ENCODE measurements at places on chromosomes 5 and 9.

- no peak for DNase-seq
These were observed 13.5 kb upstream of the NUP214 start for GRCh38 chr9:131111854-131112311.

DNA sequence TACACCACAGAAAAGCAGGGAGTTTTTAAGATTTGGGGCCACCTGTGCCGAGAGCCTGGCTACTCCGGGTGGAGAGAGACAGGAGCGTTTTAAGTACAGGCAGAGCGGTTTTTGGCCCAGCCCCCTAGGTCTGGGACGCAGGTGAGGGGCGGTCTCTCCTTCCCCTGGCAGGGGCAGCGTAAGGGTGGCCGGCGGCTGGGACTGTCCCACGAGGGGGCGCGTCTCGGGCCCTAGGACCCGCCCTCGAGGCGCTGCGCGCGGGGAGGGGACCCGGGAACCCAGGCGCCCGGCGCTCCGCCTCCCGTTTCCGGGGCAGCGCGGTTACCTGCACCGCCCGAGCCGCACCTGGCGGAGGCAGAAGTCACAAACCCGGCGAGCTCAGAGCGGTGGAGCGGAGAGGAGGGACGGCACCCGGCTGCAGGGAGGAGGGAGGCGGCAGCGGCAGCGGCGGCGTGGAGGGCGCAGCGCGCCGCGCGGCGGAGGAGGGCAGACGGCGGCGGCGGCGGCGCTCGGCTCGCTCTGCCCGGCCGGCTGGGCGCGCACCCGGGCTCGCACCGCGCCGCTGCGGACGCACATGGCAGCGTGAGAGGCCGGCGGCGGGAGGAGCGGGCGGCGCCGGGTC lies at the start of gene WWC1:
Gene WWC1 (plus strand): TSS at position 304 of the 622 bp plus-strand sequence. CDS start 508 bp downstream, outside the sequence.
- DNase-seq = peak; percentile 26

GRCh38 chr5:139588962-139589361 lies 27.8 kb downstream of the UBE2D2 start:
- no peak for DNase-seq

DNA sequence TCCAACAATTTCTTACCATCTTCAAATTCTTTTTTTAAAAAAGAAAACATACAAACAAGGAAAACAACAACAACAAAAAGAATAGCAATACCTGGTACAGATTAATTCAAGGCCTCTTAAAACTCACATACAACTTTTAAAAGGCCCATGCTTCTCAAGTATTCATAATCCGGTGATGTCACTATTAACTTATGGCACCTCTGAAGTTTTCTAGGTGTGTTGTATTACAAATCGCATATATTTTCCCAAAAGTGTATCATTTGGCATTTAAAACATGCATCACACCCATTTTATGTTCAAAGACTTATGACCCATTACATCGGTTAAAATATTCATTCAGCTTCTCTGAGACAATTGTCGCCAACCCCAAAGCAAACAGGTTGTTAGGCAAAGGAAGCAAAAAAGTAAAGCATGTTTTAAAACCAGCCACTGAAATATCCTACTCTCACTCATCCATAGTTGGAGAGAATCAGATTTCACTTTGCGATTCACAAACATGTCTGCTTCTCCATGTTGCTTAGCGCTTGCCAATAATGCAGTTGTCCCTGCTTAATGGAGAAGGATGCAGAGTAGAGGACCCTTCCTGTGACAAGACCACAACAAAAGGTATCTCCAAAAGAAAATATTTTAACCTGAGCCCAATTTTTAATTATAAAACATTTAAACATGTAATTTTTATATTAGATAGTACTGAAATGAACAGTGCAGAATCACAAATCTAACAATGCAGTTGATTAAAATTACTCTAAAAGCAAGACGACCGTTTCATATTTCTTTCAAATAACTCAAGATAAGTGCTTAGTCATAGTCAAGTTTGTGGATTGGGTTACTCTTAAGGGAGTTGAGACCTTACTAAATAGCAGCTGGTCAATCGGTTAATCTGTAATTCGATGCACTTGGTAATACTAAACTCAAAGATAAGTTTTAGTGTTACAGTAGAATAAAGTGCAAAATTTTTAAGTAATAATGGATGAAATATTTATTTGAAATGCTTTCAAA lies 1.6 kb downstream of the SKP1 start:
- DNase-seq = peak; percentile 39

GRCh38 chr5:58493141-58493540 lies 1.9 kb downstream of the GAPT start:
- DNase-seq = no peak

- DNase-seq = no peak
These were observed 547.5 kb downstream of the EBF1 start for GRCh38 chr5:158552241-158552640.

- DNase-seq = no peak
These were observed 40.0 kb upstream of the ARSB start for GRCh38 chr5:79025054-79025472.

- no peak for DNase-seq
These were observed 23.8 kb downstream of the EXOC3 start for GRCh38 chr5:466661-467310.

- DNase-seq = no peak
These were observed 192.3 kb upstream of the GLRA1 start for GRCh38 chr5:152116934-152117333.

DNA sequence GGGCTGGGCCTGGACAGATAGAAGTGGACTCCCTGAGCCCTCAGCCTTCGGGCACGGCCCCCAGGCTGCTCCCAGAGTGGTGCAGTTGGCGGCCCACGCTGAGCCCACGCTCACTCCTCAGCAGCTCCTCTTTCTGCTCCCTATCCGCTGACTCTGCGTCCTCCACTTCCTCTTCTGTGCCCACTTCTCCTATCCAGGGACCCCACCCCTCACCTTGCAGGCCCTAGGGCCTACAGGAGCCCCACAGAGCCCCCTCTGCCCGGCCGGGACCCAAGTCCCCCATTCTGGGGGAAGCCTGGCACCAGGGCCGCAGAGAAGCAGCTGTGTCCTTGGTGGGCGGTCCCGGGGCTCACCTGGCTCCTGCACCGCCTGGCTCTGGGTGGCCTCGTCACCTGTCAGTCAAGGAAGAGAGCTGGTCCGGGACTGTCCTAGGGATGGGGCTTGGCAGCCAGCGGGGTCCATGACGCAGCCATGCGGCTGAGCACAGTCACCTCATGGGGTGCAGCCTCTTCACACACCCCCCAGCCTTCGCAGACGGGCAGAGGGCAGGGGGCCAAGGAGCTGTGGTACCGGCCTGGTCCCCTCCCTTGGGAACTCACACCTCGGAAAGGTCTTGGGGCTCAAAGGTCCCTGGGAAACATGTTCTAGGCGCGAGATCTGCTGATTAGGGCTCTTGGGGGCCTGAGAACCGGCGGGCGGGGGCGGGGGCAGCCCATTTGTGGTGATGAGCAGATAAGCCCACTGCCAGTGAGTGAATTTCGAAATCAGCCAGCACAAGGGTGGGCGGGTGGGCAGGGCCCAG lies 5.4 kb upstream of the NRARP start:
- DNase-seq = no peak

- no peak for DNase-seq
These were observed 140.4 kb downstream of the GABBR2 start for GRCh38 chr9:98568234-98568908.

DNA sequence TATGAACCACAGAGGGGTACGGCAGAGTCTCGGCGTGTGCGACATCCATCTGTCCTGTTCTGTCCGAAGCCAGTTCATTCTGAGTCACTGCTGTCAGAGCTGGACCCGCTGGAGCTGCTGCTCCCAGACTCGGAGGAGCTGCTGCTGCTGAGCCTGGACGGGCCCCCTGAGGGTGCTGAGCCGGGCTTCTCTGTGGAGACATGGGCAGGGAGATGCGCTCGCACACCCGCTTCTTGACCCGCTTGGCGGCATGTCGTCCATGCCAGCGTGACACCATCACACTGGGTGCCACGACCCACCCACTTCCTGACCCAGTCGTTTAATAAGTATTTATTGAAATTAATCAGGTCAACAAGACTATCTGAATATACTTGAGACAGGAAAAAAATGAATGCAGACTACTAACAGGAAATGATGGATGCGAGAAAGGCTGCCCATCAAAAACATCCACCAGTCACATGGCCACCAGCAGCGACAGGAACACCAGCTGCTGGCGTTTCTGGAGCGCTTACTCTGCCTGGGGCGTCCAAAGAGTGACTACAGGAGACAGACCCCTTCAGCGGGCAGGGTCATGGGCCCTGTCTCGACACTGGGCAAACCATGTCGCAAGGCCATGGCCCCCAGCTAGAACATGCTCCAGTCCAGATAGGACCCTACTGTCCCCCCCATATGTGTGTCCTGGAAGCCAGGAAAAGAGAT lies 8.4 kb downstream of the BRD3OS start:
- no peak for DNase-seq

GRCh38 chr9:114722081-114722621 lies 40.2 kb upstream of the TEX48 start:
- no peak for DNase-seq

DNA sequence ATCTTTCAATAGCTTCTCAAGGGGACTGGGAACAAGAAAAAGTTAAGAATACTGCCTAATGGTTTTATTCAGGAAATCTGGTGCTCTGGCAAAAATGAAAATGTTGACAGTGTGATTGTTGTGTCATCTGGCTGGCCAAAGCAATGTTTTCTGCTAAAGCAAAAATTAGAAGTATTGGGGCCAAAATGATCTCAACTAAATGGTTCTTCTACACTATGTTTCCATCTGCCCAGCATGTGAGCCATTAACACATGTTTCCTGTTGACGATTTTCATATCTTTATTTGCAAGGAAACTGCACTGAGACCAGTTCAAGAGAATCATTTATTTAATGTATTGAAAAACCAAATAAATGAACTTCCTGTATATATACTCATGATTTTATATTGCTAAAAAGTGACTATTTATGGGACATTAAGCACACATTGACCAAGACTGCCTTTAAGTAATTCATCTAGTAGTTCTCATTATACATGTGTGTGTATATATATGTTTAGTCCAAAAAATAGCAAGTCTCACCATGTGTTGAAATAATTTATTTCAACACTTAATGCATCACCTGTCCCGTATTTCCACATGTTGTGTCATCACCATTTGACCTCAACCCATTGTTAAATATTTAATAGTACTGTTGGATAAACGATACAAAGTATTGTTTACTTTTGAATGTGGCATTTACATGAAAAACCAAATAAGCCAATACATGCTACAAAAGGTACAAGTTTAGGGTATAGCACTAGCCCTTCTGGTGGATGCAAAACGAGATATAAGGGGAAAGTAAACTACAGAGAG lies 7.5 kb upstream of the FST start:
- no peak for DNase-seq

- DNase-seq = no peak
These were observed 556.5 kb downstream of the GABRG2 start for GRCh38 chr5:162624110-162624509.

DNA sequence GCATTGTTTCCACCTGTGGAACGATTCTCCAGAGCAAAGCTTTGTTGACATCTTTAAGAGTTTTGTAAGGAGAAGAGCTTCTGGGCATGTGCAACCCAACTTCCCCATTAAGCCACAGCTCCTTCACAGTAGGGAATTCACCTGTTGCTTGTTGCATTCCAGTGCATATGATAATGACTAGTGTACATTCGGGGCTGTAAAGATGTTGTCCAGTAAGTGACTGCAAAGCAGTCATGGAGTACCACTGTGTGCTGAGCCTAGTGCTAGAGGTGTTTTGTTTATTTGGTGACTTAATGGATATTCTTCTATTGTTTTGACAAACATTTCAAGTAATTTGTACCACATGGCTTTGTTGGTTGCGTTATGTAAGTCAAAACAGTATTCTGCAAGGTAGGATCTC lies 12.8 kb downstream of the UGCG start:
- no peak for DNase-seq

DNA sequence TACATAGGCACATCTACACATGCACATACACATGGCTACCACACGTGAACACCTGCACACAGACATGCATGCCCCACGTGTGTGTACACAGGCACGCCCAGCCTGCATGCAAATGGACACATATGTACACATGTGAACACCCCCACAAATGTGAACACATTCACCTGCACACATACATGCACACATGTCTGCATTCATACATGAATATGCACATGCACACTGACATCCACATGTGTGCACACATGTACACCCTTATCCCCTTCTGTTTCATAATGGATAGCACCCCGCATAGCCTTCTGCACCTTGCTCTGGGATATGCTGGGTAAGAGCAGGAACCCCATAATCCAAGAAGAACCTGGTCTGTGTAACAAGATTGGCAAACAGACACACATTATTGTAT lies 66.2 kb downstream of the WNK2 start:
- no peak for DNase-seq

- no peak for DNase-seq
These were observed 97.5 kb downstream of the DMXL1 start for GRCh38 chr5:119168401-119168800.

DNA sequence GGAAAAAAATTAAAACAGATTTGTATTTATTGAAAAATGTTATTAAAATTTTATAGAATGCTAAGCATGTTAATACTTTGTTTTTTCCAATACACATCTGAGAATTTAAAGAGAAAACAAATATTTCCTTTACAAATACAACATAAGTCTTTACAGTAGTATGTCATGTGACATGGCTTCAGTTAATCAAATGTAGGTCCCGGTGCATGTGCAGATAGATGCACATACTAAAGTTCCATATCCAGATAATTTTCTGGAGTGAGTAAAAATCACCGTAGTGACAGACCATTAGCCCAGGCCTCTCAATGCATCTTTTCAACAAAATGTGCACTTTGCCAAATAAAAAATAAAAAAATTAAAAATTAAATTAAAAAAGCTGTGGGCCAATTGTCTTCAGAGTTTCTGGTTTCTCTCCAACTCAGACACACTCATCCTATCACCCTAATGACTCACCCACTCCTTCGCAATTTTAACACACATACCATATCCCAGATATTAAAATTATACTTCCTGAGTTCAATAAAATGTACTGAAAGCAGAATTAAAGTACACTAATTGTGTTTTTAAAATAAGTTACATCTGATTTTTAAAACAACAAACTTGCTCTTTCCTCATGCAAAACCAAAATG lies 508.1 kb downstream of the NR2F1-AS1 start:
- DNase-seq = no peak

GRCh38 chr5:65157906-65158603 lies 323.7 kb downstream of the ADAMTS6 start:
- no peak for DNase-seq

DNA sequence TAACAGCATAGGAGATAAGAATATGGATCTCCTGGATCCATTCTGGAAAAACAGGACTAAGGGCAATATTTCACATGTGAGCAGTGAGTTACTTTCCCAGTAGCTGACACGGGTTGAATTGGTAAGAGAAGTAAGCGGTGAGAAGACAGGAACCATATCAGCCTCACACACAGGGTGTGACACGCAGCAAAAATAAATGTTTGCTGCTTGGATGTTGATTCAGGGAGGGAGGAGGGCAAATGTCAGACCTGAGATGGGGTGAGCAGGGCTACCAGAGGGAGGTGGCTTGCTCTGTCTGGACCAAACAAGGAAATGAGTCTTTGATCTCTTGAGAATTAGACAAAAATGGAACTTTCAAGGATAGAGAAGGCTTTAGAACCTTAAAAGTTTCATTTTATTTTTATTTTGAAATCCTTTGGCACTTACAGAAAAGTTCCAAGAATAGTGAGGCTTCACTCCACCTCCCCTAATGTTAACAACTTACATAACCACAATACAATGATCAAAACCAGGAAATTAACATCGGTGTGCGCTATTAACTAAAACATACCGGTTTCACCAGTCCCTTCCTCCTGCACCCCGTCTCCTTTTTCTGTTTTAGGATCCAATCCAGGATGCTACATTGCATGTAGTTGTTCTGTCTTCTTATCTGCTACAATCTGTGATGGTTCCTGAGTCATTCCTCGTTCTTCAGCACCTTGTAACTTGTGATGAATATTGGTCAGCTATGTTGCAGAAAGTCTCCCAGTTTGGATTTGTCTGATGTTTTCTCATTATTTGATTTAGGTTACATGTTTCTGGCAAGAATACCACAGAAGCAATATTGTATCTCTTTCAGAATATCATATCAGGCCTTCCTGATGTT lies 20.5 kb upstream of the ARHGEF28 start:
- DNase-seq = no peak

All from T-helper 2 cell (primary cell).